Renal cortical epithelial cell (primary cell): ENCODE measurements at places on chromosomes 6 and 20. TPM values are rescaled to one million over a fixed set of nuclear protein-coding genes. Genes with fewer than 3 reads are reported as not detected.

SLC22A2 gene
- total RNA-seq = 5.3 and 20.3 TPM in 2 replicates

ARMC12 gene
- total RNA-seq = 0.35 and 0.87 TPM in 2 replicates

ARG1 gene
- total RNA-seq = not detected in 2 replicates

PHF20 gene
- total RNA-seq = 20.0 and 58.4 TPM in 2 replicates

CST4 gene
- total RNA-seq = not detected in 2 replicates

PSORS1C1 gene
- total RNA-seq = 1.0 and 5.1 TPM in 2 replicates

SLC16A10 gene
- total RNA-seq = 1.1 and 2.3 TPM in 2 replicates

BCAS4 gene
- 5.7 and 7.1 TPM in 2 replicates for total RNA-seq

DNA sequence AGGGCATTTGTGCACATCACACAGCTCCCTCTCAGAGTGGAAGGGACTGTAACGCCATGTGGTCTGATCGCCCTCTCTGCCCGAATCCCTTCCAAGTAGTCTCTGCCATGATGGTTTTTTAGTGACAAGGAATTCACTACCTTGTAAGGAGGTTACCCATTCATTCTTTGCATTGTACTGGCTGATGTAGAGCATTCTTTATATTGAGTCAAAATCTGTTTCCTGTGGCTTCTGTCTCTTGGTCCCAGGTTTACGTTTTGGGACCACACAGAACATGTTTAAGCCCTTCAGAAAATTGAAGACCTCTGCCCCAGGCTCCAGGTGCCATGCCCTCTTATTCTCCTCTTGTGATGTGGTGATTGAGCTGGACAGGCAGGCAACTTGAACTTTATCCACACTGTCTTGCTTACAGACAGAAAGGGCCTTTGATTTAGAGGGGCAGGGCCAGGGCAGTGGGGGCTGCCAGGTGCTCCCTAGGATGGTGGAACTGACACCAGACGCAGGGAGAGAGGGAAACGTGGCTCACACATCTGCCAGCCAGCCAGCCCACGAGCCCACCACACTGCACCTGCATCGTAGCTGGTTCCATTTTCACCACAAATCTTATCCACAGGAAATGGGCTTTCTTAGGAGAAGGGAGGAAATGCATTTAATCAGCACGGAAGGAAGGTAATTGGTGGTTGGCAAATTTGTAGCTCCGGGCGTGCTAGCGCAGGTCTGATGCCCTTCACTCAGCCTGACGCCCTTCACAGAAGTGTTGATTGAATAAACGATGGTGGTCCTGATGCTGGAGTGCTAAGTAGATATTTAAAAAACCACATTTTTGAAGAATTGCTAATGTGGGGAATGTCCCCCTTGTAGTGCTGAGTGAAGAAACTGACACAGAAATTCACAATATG, 78.2 kb downstream of the TCP11 start:
- no peak for DNase-seq

- DNase-seq = no peak
These were observed 689.9 kb upstream of the AGPAT4 start for GRCh38 chr6:161963634-161964234.

DNA sequence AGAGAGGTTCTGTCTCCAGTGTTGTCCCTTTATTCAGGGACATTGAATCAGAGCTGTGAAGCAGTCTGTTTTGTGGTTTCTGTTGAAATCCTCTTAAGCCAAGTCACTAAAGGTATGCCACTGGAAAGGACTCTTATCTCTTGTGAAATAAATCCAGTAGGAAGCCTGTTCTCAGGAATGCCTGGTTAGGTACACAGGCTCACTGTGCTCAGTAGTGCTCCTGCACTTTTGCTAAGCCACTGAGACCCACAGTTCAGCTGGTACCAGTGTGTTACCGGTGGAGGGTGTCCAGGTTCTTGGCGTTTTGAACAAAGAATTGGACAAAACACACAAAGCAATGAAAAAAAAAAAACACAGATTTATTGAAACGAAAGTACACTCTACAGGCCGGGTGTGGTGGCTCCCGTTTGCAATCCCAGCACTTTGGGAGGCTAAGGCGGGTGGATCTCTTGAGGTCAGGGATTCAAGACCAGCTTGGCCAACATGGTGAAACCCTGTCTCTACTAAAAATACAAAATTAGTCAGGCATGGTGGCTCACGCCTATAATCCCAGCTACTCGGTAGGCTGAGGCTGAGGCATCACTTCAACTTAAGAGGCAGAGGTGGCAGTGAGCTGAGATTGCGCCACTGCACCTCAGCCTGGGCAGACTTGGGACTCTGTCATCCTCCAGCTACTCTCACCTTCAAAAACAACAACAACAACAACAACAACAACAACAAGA, 186.1 kb downstream of the JARID2 start:
- DNase-seq = peak; percentile 86

DNA sequence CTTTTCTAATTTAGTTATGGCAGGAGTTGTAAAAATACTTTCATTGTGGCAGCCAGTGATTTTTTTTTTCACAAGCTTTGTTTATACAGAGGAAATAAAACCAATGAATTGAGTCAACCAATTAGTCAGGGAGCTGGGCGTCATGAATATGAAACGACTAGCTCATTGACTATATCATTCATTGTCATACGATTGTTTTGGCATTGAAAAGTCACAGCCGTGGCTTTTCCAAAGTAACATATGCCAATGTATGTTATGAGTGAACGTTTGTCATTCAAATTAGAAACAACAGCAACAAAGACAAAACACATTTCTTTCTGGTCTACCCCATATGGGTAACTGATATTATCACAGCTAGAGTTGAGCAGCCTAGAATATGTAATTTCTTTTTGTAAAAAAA, 810.6 kb downstream of the EPHA7 start:
- peak; percentile 47 for DNase-seq

GRCh38 chr6:300494-301198, 8.4 kb downstream of the DUSP22 start:
- DNase-seq = no peak

DNA sequence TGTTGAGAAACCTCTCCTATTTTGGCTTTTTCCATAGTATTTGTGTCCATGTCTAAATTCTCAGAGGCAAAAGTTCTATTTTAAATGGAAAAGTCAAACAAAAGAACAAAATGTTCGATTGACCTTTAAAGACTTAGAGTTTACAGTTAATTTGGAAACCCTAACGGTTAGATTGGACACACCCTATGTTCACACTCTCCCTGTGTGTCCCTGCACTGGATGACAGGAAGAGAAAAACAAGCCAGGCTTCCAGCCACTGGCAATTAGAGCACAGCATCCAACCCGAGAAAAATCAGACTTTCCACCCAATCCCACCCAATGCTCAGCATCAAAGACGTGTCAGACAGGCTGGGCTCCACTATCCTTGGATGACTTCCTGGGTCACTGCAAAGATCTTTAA, 241.3 kb downstream of the TBXT start:
- DNase-seq = no peak

GRCh38 chr6:162963861-162964260, 236.1 kb downstream of the PACRG start:
- DNase-seq = no peak

GRCh38 chr20:58088625-58089024, 139.8 kb downstream of the ANKRD60 start:
- no peak for DNase-seq
